ENCODE measurements at places on chromosomes 7 and 10. TPM values are rescaled to one million over a fixed set of nuclear protein-coding genes. Genes with fewer than 3 reads are reported as not detected.

Gene BMPR1A
- 12.7 TPM for polyA plus RNA-seq

Gene PSPH
- polyA plus RNA-seq, result 50.5 TPM

Gene TMEM270
- polyA plus RNA-seq, result 0.71 TPM

GRCh38 chr7:99381664-99382075, 7.1 kb downstream of the ARPC1B start:
- H3K27ac ChIP-seq, result no peak overlapping the region
- no peaks in the 10 kb centered on the region for H3K27me3 ChIP-seq
- peaks cover 44% of the 10 kb centered on the region for H3K36me3 ChIP-seq
- H3K4me3 ChIP-seq, result no peak overlapping the region
- peak; percentile 71 for DNase-seq

DNA sequence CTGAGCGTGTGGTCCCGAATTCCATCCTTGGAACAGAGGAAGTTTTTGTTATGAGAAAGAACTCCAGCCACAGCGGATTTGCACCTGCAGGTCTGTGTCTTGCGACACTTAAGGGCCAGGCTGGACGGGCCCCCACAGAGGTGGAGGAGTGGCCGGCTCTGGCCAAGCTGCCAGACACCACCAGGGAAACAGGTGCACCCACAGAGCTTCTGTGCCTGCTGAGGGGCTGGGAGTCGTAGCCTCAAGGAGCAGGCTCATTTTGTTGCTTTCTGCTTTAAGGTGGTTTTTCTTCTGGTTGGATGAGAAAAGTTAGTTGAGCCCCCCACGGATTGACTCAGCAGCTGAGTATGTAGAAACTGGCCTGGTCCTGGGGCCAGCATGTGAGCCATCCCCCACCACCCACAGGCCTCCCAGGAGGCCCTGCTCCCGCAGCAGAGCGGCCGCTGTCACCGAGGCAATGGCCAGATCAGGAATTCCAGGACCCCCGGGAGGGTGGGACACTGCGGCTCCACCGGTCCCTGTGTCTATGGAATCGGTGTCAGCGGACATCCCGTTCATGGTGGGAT, 41.9 kb downstream of the NKX6-2 start:
- no peaks in the 10 kb centered on the region for H3K36me3 ChIP-seq
- no peak overlapping the region for H3K4me3 ChIP-seq
- no peaks in the 10 kb centered on the region for H3K4me1 ChIP-seq

All from SK-N-SH (cell line).